ENCODE measurements at places on chromosomes 16 and 17.

- no peak for DNase-seq
These were observed 19.4 kb upstream of the TRIM25 start for GRCh38 chr17:56933151-56933745.

GRCh38 chr16:24543949-24544348, 4.6 kb downstream of the RBBP6 start:
- no peak for DNase-seq

GRCh38 chr17:39753514-39754160, 15.9 kb downstream of the GRB7 start:
- no peak for DNase-seq

DNA sequence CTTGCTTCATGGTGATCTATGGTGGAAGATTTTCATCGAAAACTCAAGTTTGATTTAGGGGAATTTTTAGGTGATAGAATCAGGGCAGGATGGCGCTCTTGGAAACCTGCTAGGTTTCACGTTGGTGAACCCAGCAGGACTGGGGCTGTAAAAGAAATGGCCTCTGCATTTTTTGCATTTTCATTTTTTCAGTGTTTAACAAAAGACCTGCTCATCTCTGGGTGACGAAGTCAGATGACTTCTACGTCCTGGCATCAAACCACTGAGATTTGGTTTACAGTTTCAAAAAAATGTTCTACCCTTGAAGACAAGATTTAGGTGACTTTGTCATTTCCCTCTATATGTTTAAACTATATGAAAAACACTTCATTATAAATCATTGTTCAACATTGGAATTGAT, 1.9 kb downstream of the PGS1 start:
- no peak for DNase-seq

DNA sequence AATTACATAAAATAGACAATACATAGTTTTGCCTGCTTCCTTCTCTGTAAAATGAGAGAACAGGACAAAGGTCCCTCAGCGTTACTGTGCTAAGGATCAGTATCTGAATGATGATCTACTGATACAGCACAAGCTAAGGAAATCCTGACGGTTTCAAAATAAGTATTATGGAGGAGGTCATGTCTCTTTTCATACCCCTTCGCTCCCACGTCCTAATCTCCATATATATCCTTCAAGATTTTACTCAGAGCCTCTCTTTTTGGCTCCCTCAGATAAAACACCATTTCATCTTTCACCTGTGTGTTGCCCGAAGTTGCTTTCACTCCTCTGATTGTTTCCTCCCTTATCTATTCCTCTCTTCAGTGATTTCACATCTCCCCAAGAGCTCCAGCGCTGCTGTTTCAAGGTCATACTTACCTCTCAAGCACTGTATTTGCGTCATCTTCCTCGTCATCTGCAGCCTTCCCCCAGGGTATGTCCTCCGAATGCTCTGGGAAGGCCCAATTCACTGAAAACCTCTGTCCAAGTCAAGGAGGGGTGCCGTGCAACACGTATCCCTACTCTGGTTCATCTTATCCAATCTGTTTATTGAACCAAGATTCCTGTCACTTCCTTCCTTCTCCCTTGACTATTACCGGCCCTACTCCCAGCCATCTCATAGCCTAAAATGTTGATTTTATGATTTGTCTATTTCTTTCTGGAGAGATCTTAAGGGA, 1.2 kb upstream of the BLTP2 start:
- DNase-seq, result peak; percentile 11

GRCh38 chr17:45969726-45970125, 29.3 kb upstream of the STH start:
- DNase-seq, result no peak

DNA sequence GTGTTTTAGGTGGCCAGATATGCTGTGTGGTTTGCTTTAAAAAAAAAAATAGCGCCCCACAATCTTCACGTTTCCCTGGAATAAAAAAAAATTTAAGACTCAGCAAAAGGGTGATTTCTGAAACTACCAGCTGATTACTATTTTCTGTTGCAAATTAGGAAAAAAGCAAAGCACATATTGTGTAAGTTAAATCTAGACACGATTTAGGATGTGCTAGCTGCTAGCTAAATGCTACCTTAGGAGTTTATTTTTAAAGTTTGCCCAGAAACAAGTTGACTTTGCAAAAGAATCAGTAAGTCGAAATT, 944 bp upstream of the MARF1 start:
- DNase-seq, result no peak

DNA sequence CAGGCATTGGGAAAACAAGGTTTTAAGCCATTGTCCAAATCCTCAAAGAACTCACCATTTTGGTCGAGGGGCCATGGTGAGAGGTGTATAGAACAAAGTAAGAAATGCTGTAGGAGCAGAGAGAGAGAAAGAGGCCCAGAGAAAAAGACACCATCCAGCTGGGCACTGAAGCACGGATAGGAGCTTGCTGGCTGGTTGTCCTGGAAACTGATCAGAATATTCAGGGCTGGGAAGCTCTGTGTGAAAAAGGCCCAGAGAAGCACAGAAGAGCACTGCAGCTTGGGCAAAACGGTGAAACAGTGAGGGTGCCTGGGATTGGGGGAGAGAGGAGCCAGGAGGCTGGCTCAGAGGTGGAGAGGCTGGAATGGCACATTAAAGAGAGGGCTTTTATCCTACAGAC, 16.5 kb downstream of the HS3ST3B1 start:
- DNase-seq, result no peak

DNA sequence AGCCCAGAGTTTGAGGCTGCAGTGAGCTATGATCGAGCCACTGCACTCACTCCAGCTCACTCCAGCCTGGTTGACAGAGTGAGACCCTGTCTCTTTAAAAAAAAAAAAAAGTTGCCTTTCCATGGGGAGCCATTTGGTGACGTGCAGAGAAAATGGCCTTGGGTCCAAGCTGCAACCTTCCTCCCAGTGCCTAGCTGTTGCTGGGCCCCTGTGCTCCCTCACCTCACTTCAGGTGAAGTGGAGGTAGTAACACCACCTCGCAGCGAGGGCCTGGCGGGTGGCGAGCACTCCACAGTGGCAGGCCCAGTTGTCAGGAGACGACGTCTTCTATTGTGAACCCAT, 17.4 kb downstream of the SYT17 start:
- no peak for DNase-seq

- no peak for DNase-seq
These were observed 108.5 kb downstream of the CYB561 start for GRCh38 chr17:63337579-63337978.

- DNase-seq, result no peak
These were observed 23.8 kb upstream of the CRYM start for GRCh38 chr16:21301895-21302291.
